ENCODE measurements at places on chromosomes 7 and 10.

- no peak for DNase-seq
Measured at GRCh38 chr7:66731986-66732385, 8.5 kb upstream of the RABGEF1 start.

- DNase-seq = no peak
Measured at GRCh38 chr7:147170341-147171012, 1053.9 kb downstream of the CNTNAP2 start.

DNA sequence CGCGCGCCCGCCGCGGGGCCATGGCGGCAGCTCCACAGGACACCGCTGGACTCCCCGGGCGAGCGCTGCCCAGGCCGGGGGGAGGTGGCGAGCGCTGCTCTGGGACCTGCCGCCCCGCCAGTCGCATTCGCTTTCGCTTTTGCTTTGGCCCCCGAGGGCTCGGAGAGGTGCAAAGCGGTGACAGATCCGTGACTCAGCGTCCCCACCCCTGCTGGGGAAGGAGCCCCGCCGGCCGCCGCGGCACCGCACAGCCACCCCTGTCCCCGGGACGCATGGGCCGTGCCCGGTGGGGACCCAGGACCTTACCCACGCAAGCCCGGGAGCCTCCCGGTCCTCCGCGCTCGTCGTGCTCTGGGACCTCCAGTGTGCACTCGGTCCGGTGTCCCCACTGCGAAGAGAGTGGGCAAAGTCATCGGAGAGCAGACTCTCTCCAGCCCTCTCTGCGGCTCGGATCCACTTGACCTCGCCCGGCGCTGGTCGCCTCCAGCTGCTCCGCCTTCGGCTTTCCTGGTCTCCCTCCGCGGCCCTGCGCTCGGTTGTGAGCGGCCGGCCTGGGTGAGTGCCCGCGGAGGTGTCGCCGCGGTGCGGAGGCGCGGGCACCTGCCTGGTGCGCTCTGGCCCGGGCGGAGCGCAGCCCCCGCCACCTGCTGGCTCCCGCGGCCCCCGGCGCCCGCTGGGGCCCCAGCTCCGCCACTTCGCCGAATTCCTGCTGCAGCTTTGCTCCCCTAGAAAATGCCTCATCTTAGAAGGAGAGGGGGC lies at the start of gene IL15RA:
Gene IL15RA (minus strand): TSS at position 73 of the 759 bp plus-strand sequence. CDS start 51 bp downstream, at position 22.
- peak; percentile 82 for DNase-seq

GRCh38 chr10:17123961-17124360 lies 5.7 kb downstream of the CUBN start:
- no peak for DNase-seq

DNA sequence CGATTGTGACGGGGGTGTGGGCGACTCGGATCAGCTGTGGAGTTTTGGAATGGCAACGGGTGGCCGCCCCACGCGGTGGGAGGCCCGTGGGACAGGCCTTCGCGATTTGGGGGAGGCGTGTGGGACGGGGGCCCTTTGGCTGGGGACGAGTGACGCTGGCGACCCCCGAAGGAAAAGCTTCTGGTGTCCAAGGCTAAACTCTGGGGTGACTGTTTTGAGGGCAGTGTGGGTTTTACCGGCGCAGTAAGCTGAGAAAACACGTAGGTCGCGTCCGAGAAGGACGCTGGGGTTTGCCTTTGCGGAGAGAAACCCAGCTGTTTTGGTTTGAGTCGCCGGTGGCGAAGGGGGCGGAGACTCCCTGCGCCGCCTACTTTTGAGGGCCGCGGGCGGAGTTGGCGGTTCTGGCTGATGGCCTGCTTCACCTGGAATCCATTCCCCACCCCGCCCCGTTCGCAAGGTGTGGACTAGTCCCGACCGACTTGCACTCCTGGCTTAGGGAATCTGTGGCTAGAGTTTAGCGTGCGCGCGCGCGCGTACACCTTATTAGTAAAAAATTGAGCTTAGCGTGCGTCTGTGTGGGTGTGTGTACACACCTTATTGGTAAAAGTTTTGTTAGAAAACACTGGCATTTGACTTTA lies 606 bp downstream of the TAX1BP1 start:
- DNase-seq = peak; percentile 85

GRCh38 chr10:938941-939678 lies 7.6 kb upstream of the LARP4B start:
- DNase-seq = no peak

GRCh38 chr10:130466271-130466997 lies 330.2 kb downstream of the GLRX3 start:
- no peak for DNase-seq

GRCh38 chr7:100887516-100888290 lies 1.8 kb downstream of the UFSP1 start:
- DNase-seq = no peak

Data from iPS-NIHi11 (cell line).